ENCODE measurements at places on chromosomes 4 and X.
A peak's percentile ranks its signal among the peaks of the same experiment; 100 is the strongest.

GRCh38 chr4:78481180-78481579 is 70.4 kb upstream of the ANXA3 start:
- no peak for DNase-seq

GRCh38 chr4:184479516-184479950 is 5.2 kb upstream of the IRF2 start:
- DNase-seq: no peak

GRCh38 chr4:53782458-53782845 is 191.2 kb upstream of the LNX1 start:
- DNase-seq: no peak

DNA sequence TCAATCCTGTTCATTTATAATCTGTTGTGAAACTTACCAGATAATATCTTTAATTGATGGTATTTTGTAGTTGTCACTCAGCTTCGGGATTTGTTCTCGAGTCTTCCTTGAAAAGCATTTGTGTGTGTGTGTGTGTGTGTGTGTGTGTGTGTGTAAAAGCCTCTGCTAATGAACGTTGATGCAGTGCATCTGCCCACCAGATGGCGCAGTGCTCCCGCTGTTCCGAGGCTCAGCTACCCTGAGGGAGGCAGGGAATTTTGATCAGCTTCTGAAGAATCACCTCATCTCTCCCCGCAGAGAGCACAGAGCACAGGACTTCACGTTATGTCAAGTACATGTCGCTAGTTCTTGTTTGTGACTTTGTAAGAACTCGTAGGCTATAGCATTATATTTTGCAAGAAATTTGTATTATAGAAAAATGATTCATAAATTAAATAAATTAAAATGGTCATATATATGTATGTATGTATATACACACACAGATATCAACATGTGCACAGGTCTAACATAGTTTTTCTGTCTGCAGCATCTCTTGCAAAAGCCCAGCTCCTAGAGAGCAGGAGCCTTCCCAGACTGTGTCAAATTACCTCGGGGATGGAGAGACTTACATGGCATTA is 316.7 kb upstream of the IGFBP7 start:
- peak; percentile 29 for DNase-seq

- no peak for DNase-seq
These were observed 43.9 kb upstream of the BBS12 start for GRCh38 chr4:122688529-122689140.

GRCh38 chrX:80578517-80579105 is 158.4 kb downstream of the TENT5D start:
- DNase-seq: peak; percentile 4

DNA sequence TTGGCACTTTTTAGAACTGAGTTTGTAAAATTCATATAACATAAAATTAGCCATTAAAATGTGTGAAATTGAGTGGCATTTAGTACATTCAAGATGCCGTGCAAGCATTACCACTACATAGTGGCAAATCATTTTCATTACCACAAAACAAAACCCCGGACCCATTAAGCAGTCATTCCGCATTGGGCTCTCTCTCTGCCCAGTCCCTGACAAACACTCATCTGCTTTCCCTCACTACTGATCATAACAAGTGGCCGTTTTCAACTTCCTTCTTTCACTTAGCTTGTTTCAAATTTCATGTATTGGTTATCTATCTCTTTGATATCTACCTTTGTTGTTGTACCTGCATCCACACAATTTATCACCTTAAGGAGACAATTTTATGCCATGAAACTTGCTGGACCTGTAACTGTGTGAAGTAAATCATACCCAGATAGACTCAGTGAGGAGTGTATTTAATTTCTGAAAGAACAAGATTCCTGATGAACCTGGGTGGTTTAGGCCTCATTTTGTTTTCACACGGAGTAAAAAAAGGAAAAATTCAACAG is 202.1 kb downstream of the OR13H1 start:
- DNase-seq: no peak

GRCh38 chrX:108001218-108001814 is 19.1 kb upstream of the TEX13B start:
- peak; percentile 41 for DNase-seq

DNA sequence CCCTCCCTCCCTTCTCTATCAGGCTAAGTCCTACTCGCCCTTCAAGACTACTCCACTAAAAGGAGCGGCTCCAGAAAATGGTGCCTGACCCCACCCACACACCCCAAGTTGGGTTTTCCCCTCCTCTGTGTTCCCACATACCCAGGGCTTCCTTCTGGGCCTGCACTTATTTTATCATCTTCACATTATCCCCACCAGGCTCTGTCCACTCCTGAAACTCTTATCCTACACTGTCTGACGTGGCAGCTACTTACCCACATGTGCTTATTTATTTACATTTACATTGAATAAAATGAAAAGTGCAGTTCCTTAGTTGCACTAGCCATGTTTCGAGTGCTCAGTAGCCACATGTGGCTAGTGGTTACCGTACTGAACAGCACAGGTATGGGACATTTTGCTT is 5.1 kb upstream of the KDM5C start:
- no peak for DNase-seq
